Anterior cingulate cortex (tissue), 58 donors: ENCODE measurements at places on chromosomes 2 and 18.

DNA sequence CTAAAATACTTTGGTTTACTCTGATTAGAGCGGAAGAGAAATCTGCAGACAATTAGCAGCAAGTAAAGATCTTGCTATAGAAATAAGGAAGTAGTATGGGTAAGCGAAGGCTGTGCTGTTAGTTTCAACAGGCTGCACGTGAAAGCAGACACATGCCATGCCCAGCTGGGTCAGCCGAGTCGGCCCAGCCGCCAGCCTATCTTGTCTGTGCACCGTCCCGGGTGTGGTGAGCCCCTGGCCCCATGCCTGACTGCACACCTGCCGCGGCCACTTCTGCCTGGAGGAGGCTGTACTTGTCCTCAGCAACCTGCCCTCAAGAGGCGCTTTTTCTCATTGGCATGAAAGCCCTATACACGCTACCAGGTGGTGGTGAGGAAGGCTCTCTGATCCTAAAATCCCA is 185.5 kb downstream of the SEPTIN10 start:
- no peak for DNase-seq

- no peak for DNase-seq
These were observed 10.9 kb upstream of the CNRIP1 start for GRCh38 chr2:68330691-68331090.

DNA sequence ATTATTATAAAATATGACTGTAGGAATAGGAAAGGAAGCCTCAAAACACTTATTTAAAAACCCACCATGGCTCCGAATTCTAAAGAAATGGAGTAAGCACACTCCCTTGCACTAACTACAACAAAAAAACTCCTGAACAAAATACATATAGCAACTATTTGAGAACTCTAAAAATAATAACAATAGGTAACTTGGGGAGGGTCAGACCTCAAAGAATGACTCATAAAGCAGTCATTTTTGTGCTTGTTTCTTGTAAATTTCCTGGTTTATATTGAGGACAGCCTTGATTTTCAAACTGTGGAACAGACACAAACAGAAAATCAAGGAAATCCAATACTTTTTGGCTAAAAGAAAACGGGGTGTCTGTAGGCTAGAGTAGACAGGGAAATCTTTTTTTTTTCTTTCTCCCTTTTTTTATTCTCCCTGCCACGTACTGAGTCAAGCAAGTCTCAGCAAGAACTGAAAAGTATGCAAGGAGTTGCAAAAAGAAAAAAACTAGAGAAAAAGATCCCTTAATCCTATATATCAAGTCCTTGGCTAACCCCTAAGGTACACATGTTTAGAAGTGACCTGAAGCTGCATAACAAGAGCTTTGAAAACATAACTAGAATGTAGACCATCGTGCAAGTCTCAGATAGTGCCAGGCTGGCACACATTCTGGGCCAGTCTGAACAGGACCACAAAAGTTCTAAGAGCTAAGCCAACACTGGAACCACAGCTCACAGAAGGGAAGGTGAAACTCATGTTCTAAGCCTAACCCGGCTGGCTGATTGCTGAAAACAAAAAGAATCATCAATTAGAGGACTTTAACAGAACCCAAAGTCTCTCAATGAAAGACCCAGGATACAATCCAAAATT is 403.1 kb upstream of the LYPD1 start:
- DNase-seq: no peak

DNA sequence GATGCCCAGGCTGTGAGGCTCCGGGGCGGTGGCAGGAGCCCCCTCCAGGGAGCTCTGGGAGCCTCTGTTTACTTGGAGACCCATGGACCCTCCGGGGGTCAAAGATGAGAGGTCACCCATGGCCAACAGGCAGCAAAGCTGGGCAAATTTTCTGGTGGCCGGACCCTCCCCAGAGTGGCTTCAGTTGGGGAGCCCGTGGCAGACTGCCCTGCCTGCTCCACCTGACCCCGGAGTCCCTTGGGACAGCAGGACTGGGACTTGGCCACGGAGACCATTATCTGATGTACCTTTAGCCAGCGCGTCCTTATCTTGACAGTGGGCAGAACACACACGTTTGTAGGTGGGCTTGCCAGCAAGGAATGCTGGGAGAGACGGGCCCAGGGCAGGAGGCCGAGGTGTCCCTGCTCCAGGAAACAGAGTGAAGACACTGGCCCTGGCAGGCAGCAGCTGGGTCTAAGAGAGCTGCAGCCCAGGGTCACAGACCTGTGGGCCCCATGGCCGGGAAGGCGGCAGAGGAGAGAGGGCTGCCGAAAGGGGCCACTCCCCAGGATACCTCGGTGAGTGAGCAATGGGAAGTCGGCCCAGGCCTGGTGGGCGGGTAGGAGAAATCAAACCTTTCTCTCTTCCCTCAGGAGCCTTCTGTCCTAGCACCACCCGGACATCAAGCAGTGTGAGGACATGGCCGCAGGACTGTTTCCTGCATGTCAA is at the start of the genes ABCG5 and ABCG8:
ABCG5 (minus strand) TSS at position 280 of the 708 bp plus-strand sequence; CDS start at position 120, 160 bp downstream.
ABCG8 (plus strand) TSS at position 412 of the 708 bp plus-strand sequence; CDS start at position 495, 83 bp downstream.
- no peak for DNase-seq

- DNase-seq: no peak
These were observed 52.5 kb upstream of the APCDD1 start for GRCh38 chr18:10401930-10402329.

GRCh38 chr2:46674488-46674887 is 195.1 kb downstream of the TMEM247 start:
- DNase-seq: no peak

- no peak for DNase-seq
These were observed 59.5 kb upstream of the CTAGE1 start for GRCh38 chr18:22477222-22477621.

- DNase-seq: no peak
These were observed 679 bp downstream of the TSGA10 start for GRCh38 chr2:99153921-99154604.
